Right renal pelvis (tissue), 4 donors: ENCODE measurements at places on chromosomes 12 and 14. TPM values are rescaled to one million over a fixed set of nuclear protein-coding genes. Genes with fewer than 3 reads are reported as not detected.

Gene ART4
- polyA plus RNA-seq: 0.25 TPM

Gene CLEC1B
- polyA plus RNA-seq: 3.3 TPM

Gene SSTR1
- 1.9 TPM for polyA plus RNA-seq

Gene CPM
- polyA plus RNA-seq: 27.6 TPM

Gene IFNG-AS1
- polyA plus RNA-seq: 0.09 TPM

Gene FAM90A1
- 1.7 TPM for polyA plus RNA-seq

Gene MANSC4
- polyA plus RNA-seq: 0.26 TPM

Gene TSPAN11
- polyA plus RNA-seq: 6.0 TPM

Gene BEGAIN
- 3.0 TPM for polyA plus RNA-seq

Gene TMCC3
- polyA plus RNA-seq: 43.2 TPM

GRCh38 chr14:23910876-23911210 is 42.7 kb upstream of the DHRS4 start:
- no peak for DNase-seq

DNA sequence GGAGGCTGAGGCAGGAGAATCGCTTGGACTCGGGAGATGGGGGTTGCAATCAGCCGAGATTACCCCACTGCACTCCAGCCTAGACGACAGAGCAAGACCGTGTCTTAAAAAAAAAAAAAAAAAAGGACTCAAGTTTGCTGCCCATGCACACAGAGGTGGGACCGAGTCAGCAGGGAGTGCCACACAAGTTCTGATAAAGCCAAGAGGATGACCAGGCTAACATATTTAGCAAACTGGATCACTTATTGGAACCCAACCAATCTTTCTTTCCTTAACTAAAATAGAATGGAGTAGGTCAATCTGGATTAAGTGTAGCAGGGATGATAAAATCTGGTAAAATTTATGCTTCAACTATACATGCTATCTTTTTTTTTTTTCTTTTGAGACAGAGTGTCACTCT is 190.4 kb upstream of the FOXN3 start:
- DNase-seq: no peak

DNA sequence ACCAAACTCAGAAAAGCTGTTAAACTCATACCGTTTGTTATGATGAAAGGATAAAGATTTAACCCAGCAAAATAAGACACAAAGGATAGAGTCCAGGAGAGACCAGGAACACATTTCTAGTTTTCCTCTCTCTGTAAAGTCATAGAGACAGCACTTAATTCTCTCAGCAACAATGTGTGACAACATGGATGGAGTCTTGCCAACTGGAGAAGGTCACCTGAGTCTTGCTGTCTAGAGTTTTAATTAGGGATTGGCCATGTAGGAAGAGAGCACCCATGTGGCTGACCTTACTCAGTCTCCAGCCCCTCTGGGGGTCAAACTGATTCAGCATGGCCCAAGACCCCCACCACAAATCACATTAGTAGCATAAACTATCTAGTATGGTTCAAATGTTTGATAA is 151.0 kb upstream of the ATF7IP start:
- DNase-seq: no peak

DNA sequence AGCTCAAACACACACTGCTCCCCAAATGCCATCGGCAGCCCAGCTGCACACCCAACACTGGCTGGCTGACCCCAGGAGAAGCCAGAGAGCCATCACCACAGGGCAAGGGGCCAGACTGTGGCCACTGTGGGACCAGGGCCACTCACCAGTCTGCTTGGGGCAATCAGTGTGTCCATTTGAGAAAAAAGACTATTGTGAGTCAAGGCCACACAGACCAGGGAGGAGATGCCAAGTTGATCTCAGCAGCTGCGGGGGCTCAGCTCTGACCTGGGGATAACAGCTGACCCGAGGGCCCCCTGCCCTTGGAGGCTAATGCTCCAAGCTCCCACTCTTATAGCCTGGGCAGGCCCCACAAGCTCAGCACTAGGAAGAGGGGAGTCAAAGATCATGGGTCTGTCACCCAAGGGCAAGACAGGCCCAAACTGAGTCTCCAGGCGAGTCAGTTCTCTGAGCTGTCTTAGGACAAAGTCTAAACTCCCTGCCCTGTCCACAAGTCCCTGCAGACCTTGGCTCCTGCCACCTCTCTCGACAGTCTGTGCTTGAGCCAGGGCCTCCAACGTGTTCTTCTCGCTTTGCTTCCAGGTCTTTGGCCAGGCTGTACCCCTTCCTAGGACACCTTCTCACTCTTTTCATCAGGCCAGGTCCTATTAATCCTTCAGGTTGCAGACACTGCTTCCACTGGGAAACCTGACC is 30.1 kb upstream of the PNMA1 start:
- no peak for DNase-seq

- DNase-seq: no peak
These were observed 15.6 kb downstream of the OTX2 start for GRCh38 chr14:56794557-56795283.

DNA sequence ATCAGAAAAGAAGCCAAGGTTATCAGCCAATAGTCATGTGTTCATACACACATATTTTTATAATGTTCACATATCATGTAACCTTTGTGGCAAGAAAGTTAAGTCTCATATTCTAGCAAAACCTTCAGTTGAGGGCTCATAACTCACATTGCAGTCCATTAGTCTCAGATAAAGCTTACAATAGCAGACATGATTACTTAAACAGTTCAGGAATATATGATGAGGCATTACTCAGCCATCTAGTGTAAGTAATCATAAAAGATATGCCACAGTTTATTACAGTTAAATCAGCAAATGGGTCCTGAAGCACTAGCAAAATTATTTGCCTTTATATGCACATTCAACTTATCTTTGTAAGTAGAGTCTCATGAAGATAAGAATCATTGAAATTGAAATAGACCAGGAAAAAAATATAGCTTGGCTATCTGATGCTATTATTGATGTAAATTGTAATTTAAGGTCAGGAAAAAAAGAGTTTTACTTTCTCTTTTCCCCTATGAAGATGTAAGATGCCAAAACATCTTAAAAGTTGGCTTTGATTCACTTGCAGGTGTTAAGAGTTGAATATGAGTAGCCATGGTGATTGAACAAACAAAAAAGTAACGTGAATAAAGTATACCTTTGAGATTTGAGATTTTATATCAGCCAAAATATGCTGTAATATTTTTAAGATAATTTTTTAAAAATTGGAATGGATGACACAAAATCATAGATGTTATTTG is 537.0 kb downstream of the SLC6A15 start:
- DNase-seq: no peak

DNA sequence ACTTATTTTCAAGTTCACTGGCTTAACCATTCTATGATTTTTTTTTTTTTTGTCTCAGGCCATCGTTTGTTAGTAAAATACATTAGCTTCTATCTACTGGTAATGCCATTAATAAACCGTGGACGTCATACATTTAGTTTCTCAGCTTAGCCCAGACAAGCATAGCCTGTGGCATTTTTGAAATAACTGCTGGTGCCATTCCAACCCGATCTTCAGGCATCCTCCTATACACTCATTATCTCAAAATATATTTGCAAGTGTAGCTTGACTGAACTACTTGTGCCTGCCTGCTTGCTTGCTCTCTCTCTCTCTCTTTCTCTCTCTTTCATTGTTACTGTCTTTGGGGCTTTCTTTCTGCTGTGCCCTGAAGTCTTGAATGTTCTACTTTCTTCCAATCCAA is 12.7 kb upstream of the MBIP start:
- no peak for DNase-seq

- DNase-seq: no peak
These were observed 100.5 kb downstream of the VEZT start for GRCh38 chr12:95318071-95318545.

- no peak for DNase-seq
These were observed 261.8 kb downstream of the ATP23 start for GRCh38 chr12:58202933-58203718.

GRCh38 chr14:24366721-24367513 is 1.1 kb upstream of the NFATC4 start:
- DNase-seq: peak; percentile 94

DNA sequence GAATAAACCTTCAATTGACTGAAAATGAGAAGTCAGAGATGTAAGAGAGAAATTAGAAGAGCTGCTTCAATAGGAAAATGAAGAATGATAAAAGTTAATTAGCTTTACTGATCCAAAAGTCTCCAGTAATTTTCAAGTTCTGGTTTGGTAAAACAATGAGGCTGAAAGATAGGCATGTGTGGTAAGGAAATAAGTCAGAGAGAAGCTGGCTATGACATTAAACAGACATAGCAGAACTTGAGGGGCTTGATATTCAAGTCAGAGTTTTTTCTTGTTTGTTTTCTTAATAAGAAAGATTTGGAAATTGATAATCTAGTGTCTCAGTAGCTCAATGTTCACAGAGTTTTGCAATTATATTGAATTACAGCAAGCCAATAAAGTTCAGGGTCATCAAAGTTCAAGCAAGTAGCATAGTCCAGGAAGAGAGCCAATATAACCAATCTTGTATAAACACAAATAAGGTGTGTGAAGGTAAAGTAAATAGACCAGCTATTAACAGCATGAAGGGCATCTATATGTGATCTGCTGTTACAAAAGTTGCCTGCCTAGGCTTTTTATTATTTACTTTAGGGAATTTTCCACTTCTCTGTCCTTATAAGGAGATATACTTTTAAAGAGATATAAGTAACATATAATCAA is 1111.5 kb downstream of the TRHDE start:
- DNase-seq: no peak

GRCh38 chr12:57845478-57846284 is 848 bp downstream of the CTDSP2 start:
- DNase-seq: no peak

DNA sequence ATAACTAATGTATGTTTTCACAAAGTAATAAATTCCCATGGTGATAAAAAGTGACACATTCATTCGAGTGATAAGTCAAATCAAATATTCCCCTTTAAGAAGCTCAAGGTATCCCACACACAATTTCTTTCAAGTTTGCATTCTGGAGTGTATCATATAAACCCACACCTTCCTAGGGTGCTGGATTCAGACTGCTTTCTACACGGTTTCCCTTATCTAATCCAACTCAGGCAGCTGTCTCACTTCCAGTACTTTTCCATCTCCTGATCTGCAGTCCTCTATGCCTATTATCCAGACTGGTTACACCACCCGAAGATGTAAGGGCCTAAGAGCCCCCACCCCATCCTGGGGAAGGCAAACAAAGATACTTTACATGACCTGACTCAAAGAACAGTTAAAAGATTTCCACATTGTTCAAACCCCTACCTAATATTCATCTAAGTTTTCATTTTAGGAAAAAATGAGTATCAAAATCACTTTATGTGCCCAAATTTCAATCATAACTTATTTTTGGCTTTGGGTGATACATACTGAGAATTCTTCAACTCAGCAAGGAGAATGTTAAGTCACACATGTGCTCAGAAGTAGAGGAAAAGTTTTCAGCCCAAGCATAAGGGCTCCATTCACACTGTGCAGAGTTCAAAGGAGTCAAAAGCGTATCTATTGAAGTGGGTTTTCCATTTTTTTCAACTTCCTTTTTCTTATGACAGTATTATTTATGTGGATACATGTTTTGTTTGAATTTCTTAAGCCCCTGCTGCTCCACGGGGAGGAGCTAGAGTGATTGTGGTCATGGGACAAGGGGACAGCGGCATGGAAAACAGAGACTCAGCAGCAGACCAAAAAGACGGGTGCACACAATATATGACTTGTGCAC is 41.8 kb downstream of the CORO1C start:
- no peak for DNase-seq

- DNase-seq: no peak
These were observed 21.3 kb upstream of the POC1B start for GRCh38 chr12:89547101-89547500.

DNA sequence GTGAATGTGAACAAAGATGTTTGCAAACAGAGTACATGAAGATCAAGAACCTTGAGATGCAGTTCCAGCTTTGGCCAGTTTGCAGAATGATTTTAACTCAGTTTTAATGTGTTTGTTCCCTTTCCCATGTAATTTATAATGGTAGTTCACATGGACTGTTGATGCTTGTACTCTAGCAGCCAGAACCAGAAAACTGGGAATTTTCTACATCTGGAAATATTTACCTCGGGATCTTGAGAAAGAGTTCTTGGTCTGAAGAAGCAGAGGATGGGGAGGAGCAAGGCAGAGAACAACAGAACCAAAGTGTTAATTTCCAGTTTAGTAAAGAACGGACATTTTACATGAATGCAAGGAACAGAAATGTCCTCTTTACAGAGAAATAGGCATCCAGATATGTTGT is 37.0 kb upstream of the PMCH start:
- DNase-seq: no peak

- DNase-seq: no peak
These were observed 11.2 kb upstream of the NCKAP1L start for GRCh38 chr12:54486173-54486867.

GRCh38 chr12:4446335-4446734 is 720 bp upstream of the FGF6 start:
- no peak for DNase-seq

DNA sequence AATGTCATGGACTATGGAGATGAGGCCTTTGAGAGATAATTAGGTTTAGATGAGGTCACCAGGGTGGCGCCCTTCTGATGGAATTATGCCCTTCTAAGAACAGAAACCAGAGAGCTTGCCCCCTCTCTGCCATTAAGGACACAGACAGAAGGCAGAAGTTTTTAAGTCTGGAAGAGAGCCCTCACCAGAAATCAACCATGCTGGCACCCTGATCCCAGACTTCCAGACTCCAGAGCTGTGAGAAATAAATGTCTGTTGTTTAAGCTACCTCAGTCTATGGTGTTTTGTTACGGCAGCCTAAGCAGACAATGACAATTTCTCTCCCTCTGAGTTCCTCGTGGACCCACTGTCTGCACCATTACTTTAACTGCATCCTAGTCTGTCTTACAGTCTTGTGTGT is 382.0 kb downstream of the GXYLT1 start:
- DNase-seq: no peak

- no peak for DNase-seq
These were observed 47.5 kb upstream of the NR1H4 start for GRCh38 chr12:100426145-100426544.

DNA sequence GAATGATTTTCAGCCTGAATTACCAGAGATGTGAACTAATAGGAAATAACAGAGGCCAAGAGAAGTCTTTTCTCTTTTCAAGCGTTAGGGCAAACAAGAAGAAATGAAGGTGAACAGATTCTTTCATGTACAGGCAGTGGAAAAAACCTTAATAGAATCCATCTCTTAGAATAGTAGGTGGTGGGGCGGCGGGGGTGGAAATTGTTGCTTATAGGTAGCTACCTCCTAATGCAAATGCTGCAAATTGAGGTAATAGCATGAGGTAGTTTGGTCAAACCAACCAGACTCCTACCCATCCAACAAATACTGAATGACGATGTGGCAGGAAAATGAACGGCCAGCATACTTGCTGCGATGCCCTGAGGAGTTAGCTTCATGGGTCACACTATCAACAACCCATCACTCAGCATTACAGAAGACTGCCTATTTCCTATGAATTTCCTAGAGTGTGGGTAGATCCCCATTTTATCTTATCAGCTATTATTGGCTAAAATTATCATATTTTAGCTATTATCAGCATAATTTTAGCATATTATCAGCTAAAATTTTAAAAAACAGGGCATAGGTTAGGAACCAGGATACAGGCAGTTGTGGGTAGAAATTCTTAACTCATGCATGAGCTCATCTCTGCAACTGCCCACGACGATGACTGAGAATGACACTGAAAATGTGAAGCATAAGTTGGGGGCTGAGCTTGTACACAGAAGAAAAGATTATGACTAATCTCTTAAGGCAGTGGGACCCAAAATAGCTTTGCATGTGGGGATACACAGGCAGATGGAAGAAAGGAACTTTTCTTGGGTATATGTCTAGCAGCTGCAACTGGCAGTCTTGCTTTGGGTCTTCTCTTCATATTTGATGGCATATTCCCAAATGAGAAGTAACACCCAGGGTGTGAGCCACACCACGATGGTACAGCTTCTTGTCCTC is 68.7 kb downstream of the NIN start:
- no peak for DNase-seq

GRCh38 chr14:68384881-68385280 is 408.0 kb downstream of the ZFP36L1 start:
- no peak for DNase-seq

GRCh38 chr14:68918612-68919011 is 60.5 kb downstream of the ACTN1 start:
- no peak for DNase-seq
